Glomerular endothelial cell (primary cell): ENCODE measurements at places on chromosomes 1 and 21. TPM values are rescaled to one million over a fixed set of nuclear protein-coding genes. Genes with fewer than 3 reads are reported as not detected.

- no peak for DNase-seq
Measured at GRCh38 chr1:183622013-183622412, 13.6 kb downstream of the ARPC5 start.

- DNase-seq: no peak
Measured at GRCh38 chr1:165068741-165069140, 287.8 kb downstream of the LMX1A start.

- no peak for DNase-seq
Measured at GRCh38 chr1:117925981-117926380, 3.4 kb downstream of the GDAP2 start.

DNA sequence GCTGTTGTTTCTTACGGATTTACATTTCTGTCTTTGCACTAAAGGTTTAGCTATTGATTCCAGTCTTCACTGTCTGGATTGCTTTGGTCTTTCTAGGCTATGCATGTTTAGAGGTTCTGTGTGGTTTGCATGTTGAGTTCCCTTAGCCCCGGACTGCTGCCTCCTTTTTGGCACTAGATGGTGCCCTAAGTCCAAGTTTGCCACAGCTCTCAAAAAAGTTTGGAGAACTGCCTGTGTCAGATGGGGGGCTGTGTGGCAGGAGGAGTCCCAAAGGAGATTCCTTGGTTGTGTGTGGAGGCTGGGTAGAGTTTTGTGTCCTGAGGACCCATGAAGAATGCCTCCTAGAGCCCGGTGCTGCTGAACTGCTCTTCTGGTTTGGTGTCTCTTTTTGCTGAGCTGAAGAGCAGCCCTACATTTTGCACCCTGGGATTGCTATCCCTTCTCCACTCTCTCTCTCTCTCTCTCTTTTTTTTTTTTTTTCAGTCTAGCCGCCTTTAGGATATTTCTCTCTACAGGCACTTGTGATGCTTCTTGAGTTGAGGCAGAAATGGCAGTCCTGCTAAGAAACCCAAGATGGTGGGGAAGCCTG is 74.4 kb downstream of the PTGS2 start:
- no peak for DNase-seq

- DNase-seq: no peak
Measured at GRCh38 chr1:232844791-232845190, 39.6 kb downstream of the MAP10 start.

TBX19 gene
- total RNA-seq: 1.1 and 1.2 TPM in 2 replicates

DNA sequence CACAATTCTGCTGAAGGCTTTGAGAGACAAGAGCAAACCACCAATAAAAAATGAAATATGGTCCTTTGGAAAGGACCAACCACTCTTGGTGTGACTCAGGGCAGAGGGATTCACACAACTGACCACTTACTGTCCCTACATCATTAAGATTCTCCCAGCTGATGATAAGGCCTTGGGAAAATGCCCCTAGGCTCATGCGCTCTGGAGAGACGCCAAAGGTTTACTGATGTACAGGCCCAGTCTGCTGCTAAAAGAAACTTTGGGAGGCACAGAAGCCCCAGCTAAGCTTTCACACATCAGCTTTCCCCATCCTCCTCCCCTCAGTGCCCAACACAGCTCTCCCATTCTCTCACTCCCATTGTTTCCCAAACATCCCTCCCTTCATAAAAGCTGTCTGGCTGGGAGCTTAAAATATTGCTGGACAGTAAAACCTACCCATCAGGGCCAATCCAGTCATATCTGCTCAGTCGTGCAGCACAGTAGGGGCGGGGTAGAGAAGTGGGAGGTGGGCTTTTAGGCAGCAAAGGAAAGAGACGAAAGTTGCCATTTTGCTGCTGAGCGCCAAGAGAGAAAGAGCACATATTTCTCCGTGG is at the start of gene GJA8:
TSS of gene GJA8 (plus strand) at position 543 of the 593 bp plus-strand sequence. CDS start 5,161 bp downstream, outside the sequence.
- no peak for DNase-seq

DNA sequence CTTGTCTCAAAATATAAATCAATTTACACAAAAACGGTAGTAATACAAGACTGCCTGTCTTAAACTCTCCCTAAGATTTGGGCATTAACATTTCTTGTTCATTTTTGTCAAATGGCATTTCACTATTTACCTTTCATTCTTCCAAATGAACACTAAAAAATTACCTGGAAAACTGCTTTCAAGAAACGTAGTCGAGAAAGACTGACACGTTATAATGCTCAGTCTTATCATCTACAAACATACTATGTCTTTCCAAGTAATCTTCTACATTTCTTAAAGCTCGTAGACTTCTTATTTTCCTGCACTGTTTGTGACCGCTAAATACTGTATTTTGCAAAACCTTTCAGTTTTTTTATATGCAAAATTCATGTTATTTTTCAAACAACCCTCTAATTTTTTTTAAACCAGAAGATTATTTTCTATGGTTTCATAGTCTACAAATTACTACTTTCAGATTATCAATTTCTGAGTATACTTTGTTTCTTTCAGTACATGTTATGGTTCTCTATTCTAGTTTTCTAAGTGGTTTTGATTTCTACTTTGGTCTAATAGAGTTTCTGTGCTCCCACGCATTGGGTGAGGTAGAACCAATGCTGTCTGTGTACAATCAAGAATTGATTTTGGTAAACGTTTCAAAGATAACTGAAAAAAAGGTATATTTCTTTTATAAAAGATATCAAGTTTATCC is 336.4 kb downstream of the SMYD3 start:
- no peak for DNase-seq
